RPMI8226 (cell line): ENCODE measurements at places on chromosomes 6 and 20.

GRCh38 chr6:44339763-44340625, 2.5 kb upstream of the SPATS1 start:
- no peak for DNase-seq

- no peak for DNase-seq
Measured at GRCh38 chr6:158019416-158019815, 37.8 kb downstream of the SYNJ2 start.

- DNase-seq, result no peak
Measured at GRCh38 chr20:53608456-53609452, 15.1 kb upstream of the ZNF217 start.

- no peak for DNase-seq
Measured at GRCh38 chr20:25481918-25482253, 74.4 kb downstream of the GINS1 start.

DNA sequence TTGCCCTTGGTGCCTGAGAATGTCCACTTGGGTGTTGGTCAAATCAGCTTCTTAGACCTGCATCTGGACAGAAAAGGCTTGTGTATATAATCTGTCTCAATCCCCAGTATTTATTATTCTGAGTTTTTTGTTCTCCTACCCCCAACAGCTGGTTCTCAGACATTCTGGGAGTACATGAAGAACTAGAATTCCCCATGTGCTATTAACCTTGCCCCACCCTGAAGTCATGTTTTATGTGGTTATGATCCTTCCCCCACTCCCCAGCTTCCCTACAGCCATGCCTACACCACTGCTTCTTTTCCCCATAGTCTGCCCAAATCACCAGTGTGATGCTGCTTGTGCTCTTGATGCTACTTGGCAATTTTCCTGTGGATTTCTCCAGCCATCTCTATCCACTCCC, 157.0 kb downstream of the ADAT2 start:
- DNase-seq, result no peak

- DNase-seq, result no peak
Measured at GRCh38 chr6:43107344-43108062, 31.4 kb downstream of the PTK7 start.

GRCh38 chr20:2349801-2350200, 30.9 kb upstream of the TGM6 start:
- no peak for DNase-seq

DNA sequence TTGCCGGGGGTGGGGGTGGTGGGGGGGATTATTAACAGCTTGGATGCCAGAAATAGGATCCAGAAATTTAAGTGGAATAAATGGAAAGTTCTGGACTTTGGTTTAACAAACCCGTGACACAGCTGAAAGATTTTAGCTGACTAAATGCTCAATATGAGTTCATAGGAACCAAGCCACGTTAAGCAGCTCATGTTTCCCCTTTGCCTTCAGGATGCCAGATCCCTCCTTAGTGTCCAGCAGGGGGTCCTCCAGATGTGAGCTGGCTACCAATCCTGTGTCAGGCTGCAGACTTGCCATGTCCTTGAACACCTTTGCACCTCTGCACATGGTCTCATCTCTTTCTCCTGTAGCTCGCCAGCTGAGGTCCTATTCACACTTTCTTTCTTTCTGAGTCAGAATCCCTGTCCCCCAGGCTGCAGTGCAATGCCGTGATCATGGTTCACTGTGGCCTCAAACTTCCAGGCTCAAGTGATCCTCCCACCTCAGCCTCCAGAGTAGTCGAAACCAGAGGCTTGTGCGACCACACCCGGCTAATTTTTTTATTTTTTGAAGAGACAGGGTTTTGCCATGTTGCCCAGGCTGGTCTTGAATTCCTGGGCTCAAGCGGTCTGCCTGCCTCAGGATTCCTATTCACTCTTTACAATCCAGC, 133.3 kb upstream of the ARMC2 start:
- DNase-seq, result no peak

GRCh38 chr6:104019075-104019753, 840.5 kb downstream of the HACE1 start:
- no peak for DNase-seq

- no peak for DNase-seq
Measured at GRCh38 chr6:169513478-169514193, 188.2 kb downstream of the WDR27 start.

DNA sequence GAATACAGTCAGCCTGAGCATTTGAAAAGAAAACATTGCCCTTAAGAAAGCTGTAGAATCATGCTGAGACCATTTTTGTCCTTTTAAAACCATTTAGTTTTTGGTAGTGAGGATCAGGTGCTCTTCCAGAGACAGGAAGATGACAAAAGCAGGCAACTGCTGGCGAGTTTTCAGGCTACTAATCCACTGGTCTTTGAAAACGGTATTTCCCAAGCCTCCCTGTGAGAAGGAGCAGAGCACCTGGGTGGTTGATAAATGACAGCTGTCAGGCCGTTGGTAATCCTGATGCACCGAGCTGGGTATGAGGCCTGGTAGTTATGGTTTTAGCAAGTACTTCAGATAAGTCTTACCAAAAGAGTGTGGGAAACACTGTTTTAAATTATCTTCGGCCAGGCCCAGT, 10.1 kb upstream of the SEC63 start:
- DNase-seq, result no peak

GRCh38 chr6:70258483-70258882, 44.4 kb downstream of the COL9A1 start:
- no peak for DNase-seq

GRCh38 chr6:156988276-156989158, 211.3 kb downstream of the ARID1B start:
- DNase-seq, result peak; percentile 88

DNA sequence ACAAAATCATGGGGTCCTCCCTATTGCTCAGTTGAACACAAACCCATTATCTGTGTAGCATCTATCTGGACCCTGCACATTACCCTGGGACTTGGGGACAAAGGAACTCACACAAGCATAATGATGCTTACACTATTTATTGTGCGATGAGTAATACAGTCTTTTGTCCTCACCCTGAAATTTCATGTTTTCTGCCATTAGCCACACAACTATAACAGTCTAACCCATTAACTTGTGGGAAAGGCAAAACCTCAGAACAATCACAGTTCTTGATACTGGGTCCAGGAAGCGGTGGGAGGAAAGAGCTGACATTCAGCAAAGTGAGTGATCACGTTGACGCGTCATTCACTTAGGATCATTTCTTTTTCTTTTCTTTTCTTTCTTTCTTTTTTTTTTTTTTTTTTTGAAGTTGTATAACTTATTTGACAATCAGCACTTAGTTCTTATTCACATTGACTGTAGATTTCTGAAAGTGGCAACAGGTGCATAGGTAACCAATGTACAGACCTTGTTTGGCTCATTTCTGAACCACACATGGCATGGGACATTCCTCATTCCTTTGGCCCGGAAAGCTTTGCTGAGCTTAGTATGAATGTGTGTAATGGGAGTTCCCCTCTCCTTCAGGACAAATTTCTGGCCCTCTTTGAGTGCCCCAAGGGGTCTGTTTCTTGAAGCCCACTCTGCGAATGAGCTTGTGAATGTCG, 94.8 kb upstream of the CNKSR3 start:
- no peak for DNase-seq

DNA sequence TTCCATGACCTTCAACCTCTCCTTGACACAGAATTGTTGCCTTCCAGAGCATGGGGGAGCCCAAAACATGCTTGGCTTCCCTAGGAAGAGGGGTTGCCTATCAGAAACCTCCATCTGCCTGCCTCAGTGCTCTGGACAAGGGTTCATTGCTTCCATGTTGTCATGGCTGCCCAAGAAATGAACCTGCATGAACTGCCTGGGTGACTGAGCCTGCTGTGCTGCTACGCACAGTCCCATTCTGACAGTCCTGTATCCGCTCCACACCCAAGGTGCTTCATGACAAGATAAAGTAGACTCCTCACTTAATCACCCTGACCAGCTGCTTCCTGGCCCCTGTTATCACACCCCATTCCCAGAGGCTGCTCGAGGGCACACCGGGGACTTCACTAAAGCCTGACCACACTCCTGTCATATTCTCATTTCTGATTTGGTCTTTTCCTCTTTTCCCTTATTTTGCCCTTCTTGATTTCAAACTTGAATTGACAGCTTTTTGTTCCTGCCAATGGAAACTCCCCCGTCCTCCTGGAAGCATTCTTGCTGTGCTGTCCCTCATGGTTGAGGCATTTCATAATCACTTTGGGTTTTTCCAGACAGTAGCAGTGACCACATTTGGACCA, 31.9 kb downstream of the GMPR start:
- no peak for DNase-seq

DNA sequence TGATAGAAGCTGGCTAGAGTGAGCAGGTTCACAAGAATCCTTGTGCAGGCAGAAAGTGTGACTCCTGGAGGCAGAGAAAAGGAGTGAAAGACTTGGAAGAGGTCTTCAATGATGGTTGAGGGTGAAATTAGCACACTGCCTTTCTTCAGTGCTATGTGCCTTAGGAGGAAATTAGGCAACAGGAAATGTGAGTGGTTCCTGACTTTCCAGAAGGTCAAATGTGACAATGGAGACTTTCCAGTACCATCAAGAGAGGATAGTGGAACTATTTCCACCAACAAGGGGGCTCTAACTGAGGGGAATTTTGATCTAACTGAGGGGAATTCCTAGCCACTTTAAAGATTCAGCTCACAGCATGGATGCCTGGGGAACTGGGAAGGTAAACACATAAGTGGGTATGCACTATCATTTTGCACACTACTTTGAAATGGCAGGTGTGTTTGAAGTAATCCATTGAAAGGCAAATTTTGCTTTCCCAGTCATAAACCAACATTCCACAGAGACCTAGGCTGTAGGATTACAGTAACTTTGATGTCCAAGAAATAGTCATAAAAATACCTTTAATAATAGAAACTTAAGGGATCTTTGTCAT, 90.0 kb downstream of the PERP start:
- DNase-seq, result no peak

DNA sequence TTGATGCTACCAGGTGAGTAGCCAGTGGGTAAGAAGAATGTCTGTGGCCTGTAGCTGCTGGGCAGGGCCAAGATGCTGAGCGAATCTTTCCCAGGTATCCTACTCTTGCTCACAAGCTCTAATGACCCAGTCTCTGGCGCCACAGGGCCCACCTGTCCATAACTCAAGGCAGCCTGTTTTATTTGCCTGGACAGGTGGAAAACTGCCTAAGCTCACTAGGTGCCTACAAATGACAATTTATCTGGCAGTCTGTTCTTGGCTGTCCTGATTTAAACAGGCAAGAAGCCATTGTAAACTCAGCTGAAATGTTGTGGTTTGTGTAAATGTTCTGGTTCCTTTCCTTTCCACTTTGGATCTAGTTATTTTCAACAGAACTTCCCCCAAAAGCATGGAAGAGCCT, 113.3 kb downstream of the TCP11 start:
- DNase-seq, result no peak

- no peak for DNase-seq
Measured at GRCh38 chr20:62792940-62793756, 3.1 kb upstream of the MRGBP start.

GRCh38 chr6:18309046-18309445, 44.7 kb upstream of the DEK start:
- no peak for DNase-seq

GRCh38 chr6:33632558-33633039, 11.5 kb downstream of the ITPR3 start:
- DNase-seq, result peak; percentile 44

GRCh38 chr6:104601131-104601651, 258.5 kb downstream of the HACE1 start:
- no peak for DNase-seq

- no peak for DNase-seq
Measured at GRCh38 chr20:62745952-62746288, 37.3 kb downstream of the NTSR1 start.

DNA sequence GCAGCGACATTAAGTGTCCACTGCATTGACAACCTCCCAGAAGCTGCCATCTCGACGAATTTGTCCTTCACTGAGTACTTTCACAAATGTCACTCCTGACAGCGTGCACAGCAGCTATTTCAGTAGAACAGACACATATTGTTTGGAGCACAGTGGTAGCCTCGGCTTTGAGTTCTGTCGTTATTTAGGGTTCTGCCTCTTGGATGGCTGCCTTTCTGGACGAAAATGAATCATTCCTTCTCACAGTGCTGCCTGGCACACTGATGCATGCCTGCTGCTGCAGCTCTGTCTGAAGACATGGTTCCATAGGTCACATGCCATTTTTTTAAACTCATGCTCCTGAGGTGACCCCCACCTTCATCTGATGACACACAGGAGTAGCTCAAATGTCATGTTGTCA, 477.0 kb downstream of the C6orf118 start:
- no peak for DNase-seq

GRCh38 chr20:54469293-54469692, 6.1 kb upstream of the DOK5 start:
- no peak for DNase-seq

DNA sequence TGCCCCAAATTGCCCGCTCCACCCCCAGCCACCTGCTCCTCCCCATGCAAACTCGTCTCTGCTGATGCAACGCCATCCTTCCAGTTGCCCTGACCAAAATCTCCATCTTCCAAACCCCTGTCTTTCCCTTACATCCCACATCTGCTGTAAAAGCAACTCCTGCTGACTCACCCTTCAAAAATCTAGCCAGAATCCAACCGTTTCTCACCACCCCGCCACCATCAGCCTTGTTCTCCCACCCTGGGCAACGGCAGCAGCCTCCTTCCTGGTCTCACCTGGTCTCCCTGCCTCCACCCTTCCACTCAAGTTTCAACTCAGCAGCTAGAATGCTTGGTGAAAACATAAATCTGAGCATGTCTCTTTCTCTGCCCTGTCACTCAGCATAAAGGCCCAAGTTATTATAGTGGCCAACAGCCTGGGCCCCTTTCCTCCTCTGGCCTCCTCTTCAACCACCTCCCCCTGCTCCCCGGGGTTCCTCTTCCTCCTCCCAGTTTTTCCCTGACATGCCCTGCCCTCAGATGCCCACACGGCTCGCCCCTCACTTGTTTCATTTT, 7.2 kb upstream of the SYNJ2 start:
- DNase-seq, result no peak

- no peak for DNase-seq
Measured at GRCh38 chr6:30091577-30092381, 16.2 kb upstream of the RNF39 start.

- no peak for DNase-seq
Measured at GRCh38 chr6:46184114-46184513, 13.3 kb upstream of the ENPP5 start.

DNA sequence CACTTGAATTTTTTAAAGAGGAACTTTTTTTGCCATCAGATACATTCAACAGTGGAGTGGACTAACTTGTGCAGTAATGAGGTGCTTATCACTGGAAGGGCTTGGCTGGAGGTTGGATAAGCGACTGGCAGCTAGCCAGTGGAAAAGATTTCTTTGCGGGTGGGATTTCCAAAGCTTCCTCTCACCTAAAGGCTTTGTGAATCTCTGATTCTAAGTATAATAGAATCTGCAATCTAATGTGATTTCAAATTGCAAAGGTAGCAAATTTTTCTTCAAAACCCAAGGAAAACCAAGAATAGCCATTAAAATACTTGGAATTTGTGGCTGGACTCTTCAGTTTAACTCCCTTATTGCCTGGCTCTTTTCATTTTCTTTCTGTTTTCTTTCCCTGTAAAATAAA, 460.4 kb upstream of the MARCKS start:
- DNase-seq, result no peak

DNA sequence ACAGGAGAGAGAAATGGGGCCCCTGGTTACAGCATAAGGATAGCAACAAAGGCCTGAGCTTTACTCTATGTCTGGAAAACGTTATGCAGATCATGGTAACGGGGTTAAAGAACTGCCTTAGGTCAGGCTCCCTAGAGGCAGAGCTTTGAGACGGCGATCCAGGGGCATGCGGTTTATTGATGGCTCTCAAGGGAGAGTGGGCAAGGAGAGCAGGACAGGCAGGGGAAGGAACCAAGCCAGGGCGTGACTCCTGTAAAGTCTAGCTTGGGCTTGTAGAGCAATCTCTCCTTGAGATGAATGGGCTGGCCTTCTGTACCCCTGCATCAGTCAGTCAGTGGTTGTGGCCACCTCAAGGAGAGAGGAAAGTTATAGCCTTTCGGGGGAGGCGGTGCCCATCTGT, 12.5 kb upstream of the FERMT1 start:
- no peak for DNase-seq
